ENCODE measurements at places on chromosomes 5 and 9. TPM values are rescaled to one million over a fixed set of nuclear protein-coding genes. Genes with fewer than 3 reads are reported as not detected.

PRSS3 gene
- 61.2 TPM for total RNA-seq

KCNV2 gene
- total RNA-seq: not detected

FBXW2 gene
- 44.9 TPM for total RNA-seq

ZFP62 gene
- total RNA-seq: 34.7 TPM

SPATA31D4 gene
- total RNA-seq: not detected

SH3RF2 gene
- 106 TPM for total RNA-seq

DNAH5 gene
- total RNA-seq: 1.8 TPM

LVRN gene
- 0.43 TPM for total RNA-seq

PWWP2A gene
- 26.3 TPM for total RNA-seq

SOX30 gene
- 0.09 TPM for total RNA-seq

SLC6A7 gene
- total RNA-seq: not detected

SV2C gene
- total RNA-seq: 0.20 TPM

SH3TC2 gene
- 2.7 TPM for total RNA-seq

ARPC5L gene
- total RNA-seq: 33.7 TPM

CDC20B gene
- 0.20 TPM for total RNA-seq

F2R gene
- 15.1 TPM for total RNA-seq

HAVCR2 gene
- 9.6 TPM for total RNA-seq

SPINK13 gene
- total RNA-seq: not detected

NSG2 gene
- total RNA-seq: 0.81 TPM

ARHGEF39 gene
- 6.4 TPM for total RNA-seq

ZDHHC11 gene
- 23.2 TPM for total RNA-seq

PCDHB12 gene
- 3.5 TPM for total RNA-seq

Measured in mucosa of gallbladder (tissue), 1 donor.